Stimulated activated CD4-positive, alpha-beta T cell treated with anti-CD3 and anti-CD28 coated beads, Interleukin-4, amount 100 ng/mL, for 24 hours (primary cell): ENCODE measurements at places on chromosomes 5 and 9.

- no peak for DNase-seq
These were observed 66.9 kb upstream of the SV2C start for GRCh38 chr5:76016258-76016657.

DNA sequence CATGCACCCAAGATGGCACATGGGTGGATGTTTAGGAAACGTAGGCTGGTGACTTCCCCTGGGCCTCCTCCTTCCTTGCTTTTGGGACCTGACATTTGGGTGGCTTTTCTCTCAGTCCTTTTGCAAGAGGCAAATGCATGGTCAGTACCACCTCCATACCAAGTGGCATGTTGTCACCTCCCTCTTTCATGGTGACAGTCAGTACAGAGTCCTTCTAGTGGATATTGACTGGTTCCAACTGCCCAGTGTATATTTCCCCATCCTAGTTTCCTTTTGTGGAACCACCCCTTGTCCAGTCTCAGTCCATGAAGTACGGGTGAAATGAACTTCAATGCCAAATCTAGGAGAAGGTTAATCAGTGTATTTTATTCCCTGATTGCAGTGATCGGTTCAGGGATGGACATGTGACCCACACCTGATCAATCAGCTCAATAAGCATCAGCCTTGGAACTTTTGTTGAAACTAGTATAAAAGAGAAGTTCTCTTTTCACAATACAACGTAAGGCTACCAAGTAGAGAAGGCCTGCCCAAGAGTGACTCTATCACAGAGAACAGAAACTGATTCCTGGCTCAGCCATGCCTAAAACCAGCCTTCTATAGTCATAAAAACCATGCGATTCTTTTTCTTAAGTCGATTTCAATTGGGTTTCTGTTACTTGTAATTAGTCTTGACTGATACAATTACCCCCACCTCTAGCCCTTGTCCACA, 143.4 kb upstream of the KLF9 start:
- DNase-seq: no peak

GRCh38 chr5:126339215-126339805, 83.9 kb upstream of the GRAMD2B start:
- DNase-seq: peak; percentile 70

- DNase-seq: no peak
These were observed 238.5 kb downstream of the KDM4C start for GRCh38 chr9:6996061-6996854.

DNA sequence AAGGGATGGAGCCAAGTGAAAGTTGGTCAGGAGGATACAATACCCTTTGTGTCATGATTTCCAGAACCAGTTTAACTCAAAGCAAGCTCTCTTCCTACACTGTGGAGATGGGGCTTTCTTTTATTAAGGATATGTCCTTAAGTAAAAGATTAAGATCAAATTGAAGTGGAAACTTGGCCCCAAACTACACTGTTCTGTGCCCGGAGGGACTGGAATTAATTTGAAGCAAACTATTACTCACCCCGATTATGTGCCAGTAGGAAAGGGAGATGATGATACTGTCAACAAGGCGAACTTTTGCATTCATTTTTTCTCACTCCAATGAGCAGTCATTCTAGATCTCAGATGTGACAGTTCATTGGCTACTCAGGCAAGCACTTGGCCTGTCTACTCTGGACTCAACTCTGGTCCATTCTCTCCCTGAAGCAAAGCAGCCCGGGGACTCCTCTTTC, 186.7 kb downstream of the NTRK2 start:
- DNase-seq: no peak
